ENCODE measurements at places on chromosomes 6 and 20. TPM values are rescaled to one million over a fixed set of nuclear protein-coding genes. Genes with fewer than 3 reads are reported as not detected.

- DNase-seq: no peak
Measured at GRCh38 chr6:121205569-121205968, 128.7 kb downstream of the TBC1D32 start.

HLA-DRB1 gene
- total RNA-seq: 62.1 TPM

DNA sequence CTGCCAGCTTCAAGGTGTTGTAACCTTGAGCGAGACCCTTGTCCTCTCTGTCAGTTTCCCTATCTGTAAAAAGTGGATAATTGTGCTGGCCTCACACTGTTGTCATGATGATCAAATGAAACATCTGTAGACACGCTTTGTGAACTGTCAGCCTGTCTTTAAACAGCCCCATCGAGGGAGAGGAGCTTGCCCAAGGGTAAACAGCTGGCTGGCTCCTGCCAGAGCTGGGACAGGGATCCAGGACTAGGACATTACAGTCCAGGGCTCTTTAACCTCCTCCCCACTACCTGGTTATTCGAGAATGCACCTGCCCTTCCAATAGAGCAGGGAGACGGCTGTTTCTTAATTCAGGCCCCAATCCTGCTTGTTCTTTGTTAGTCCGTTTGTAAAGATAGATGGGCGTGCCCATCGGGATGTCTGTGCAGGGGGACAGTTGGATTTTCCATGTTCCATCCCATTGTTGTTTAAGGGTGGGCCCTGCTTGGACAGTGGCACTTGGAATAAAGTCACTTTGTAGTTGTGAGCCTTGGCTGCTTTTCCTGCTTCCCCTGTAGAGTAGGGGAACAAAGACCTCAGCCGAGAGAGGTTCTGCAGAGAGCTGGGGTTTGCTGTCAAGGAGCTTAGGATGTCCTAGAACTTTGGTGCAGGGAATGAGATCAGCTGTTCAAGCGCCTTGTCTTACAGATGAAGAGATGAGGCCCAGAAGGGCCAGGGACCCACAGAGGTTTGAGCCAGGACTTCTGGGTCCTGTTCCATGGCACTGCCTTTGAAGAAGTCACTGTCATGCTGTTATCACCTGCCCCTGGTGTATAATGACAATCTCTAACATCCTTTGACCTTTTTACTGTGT, 77.9 kb upstream of the MYL9 start:
- DNase-seq: no peak

- DNase-seq: peak; percentile 14
Measured at GRCh38 chr6:3457710-3458602, 1.1 kb upstream of the SLC22A23 start.

- no peak for DNase-seq
Measured at GRCh38 chr6:102068349-102068929, 674.9 kb downstream of the GRIK2 start.

AARS2 gene
- 14.2 TPM for total RNA-seq

- DNase-seq: no peak
Measured at GRCh38 chr6:2433711-2434110, 188.3 kb upstream of the GMDS start.

GRCh38 chr20:37901654-37902503, 1.0 kb upstream of the VSTM2L start:
- DNase-seq: peak; percentile 44

DNA sequence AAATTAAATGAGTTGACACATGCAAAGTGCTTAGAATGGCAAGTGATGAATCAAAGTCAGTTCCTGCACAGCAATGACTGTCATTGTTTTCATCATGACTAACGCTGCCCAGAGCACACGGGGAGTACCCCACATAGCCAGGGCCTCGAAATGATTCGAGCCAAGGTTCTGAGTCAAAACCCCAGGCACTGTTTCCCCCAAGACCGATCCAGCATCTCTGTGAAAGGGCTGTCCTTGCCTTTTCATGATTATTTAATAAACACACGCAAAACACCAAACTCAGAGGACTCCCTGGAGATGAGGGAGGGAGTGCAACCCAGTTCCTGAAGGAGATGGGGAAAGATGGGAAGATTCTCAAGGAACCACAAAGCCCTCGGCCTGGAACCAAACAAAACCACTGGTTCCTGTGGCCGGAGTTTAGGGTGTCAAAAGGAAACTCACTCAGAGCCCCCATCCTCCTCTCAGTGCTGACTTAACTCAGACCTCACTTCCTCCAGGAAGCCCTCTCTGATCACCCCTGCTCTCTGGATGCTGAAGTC, 3.8 kb downstream of the PREX1 start:
- no peak for DNase-seq

DNA sequence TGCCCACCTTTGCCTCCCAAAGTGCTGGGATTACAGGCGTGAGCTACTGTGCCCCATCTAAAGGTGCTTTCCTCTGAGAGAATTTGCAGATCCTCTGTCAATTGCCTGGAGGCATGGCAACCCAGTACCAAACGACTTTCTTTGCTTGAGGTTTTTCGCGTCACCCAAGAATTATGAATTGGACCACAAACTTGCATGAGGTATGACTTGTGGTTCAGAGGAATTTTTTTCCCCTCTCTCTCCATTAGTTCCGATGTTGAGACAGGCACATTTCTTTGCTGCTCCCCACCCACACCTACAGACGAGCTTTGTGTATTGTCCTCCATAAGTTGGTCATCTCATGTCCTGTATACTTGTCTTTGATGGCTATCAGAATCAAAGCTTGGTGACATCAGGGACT, 11.8 kb upstream of the SCAF8 start:
- DNase-seq: no peak

DNA sequence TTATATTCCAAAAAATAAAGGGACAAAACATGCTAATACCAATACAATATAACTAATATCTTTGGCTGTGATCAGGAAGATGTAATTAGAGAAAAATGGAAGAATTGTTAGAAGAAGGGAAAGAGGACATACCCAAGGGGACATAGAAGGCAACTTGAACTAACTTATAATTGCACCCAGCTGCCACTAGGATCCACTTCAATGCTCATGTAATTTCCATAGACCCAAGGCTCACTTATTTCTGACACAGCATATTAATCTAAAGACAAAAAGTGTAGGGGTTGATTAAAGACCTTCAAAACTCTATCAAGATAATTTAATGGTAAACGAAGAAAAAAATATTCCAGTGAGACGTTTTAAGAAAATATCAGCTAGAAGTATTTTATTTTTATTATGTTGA, 396.0 kb upstream of the ADGRB3 start:
- DNase-seq: no peak

DNA sequence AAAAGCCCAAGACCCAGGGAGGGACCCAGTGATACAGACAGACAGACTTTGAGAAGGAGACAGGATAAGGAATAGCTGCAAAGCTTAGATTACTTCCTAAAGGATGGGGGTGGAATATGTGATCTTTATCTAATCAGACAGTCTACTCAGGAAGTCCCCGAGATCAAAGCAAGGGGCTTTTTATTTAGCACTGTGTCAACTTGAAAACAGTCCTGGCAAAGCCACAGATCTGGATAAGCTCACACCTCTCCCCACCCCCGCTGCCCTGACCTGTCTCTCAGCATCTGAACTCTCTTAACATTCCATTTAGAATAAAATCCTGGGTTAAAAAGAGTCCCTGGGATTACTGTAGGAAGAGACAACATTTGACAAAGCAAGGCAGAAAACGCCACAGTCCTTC, 101.5 kb downstream of the ISM1 start:
- DNase-seq: no peak

TMC2 gene
- not detected for total RNA-seq

DNA sequence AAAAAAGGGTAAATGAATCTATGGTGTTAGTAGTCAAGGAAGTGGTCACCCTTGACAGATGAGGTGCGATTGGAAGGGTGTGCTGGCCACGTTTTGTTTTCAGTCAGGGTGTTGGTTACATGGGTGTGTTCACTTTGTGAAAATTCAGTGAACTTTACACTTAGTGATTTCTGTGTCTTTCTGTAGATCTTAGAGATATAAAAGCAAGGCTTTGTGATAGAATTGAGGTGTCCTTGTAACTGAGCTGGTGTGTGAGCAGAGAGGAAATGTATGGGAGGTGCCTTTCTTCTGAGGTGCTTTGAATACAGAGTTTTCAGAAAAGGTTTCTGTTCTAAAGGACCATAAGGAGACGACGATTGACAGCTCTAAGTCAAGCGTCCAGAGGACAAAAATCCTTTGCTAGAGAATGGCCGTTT, 90.5 kb downstream of the SAMD3 start:
- no peak for DNase-seq

GRCh38 chr6:63353286-63353630, 33.5 kb upstream of the LGSN start:
- no peak for DNase-seq

BNIP5 gene
- total RNA-seq: not detected

SAMD3 gene
- 1.1 TPM for total RNA-seq

- DNase-seq: peak; percentile 30
Measured at GRCh38 chr6:149905911-149906371, 8.0 kb upstream of the RAET1E start.

DNA sequence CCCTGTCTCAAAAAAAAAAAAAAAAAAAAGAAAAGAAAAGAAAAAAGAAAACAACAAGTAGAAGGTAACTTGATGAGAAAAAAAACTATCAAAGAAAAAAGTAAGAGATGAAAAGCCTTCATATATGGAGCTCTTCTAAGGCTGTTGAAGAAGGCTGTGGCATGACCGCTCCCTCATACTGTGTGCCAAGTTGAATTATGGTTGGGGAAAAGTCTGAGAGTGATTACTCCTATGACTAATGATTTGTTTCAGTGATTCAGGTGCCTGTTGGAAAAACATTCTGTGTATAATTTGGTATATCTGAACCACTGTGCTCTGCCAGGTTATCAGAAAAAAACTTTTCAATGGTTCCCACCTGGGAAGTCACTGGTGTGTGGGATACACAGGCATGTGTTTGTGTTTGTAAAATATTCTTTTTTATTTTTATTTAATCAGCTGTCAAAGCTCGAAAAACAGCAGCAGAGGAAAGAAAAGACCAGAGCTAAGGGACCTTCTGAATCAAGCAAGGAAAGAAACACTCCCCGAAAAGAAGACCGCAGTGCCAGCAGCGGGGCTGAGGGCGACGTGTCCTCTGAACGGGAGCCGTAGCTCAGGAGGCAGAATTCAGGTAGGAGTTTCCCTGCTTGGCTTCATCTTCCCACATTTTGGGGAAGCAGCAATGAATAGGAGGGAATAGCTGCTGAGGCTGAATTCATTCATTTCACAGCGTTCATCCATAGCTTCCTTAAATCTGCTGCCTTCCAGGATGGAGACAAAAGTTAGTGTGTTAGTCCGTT, 69.7 kb upstream of the SCP2D1 start:
- no peak for DNase-seq

DNA sequence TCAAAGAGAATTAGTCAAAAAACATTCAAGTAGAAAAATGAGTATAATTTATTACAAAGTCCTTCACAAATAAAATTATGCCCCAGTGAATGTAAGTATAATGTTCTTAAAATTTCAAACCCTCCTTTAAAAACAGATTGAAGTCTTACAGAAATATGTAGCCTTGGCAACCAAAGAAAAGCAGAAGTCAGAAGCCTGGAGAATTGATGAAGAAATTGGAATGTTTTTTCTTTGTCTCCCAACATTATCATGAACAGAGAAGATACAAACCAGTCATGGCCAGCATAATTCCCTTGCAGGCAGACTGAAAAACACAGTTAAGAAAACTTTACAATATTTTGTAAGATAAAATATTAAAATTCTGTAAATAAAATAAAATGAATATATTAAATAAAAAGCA, 221.9 kb downstream of the TBC1D32 start:
- no peak for DNase-seq

MEP1A gene
- total RNA-seq: not detected

- no peak for DNase-seq
Measured at GRCh38 chr6:160269023-160269521, 10.5 kb upstream of the SLC22A2 start.

- no peak for DNase-seq
Measured at GRCh38 chr6:73152556-73152955, 72.7 kb downstream of the KHDC1L start.

CD93 gene
- total RNA-seq: 7.2 TPM

CLIC5 gene
- total RNA-seq: 2.9 TPM

HLA-DMB gene
- total RNA-seq: 12.1 TPM

- DNase-seq: no peak
Measured at GRCh38 chr6:108222064-108222463, 38.8 kb downstream of the SNX3 start.

- DNase-seq: no peak
Measured at GRCh38 chr6:53805725-53806124, 10.9 kb downstream of the LRRC1 start.

DNA sequence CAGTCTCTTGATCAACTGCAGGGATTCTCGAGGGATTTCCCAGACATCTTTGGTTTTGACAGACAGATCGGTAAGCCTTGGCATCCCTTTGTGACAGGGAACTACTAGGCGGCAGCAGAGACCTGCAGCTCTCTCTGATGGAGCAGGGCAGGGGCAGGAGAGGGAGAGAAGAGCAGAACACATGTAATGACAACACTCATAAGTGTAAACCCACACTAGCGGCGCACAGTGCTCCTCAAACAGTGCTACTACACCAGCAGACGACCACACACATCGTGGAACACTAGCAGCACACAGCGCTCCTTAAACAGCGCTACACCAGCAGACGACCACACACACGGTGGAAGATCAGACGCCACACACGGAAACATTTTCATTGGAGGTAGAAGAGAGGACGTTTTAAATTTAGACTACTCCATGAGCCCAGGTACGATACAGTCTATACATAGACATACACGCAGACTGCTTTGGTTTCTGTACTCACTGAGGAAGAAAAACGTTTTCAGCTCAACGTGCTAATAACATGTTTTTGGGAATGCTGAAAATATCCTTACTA, 94.5 kb upstream of the TRAF3IP2 start:
- DNase-seq: no peak

DNA sequence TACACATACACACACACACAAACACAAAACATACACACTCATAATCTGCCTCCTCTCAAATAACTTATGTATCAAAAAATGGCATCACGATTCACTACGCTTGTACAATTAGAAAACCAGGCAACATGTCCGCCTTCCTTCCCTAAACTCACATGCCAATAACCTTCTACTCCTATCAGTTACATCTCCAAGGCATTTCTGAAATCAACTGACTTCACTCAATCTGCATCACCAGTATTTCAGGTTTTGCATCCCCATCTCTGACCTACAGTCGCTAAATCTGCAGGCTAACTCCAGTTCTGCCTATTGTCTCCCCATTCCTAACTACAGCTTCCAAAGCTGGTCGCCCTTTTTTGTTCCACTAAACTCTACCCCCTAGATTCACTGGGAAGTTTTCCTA, 217.5 kb downstream of the PTPRK start:
- no peak for DNase-seq

TGM3 gene
- not detected for total RNA-seq

C6orf132 gene
- total RNA-seq: 1.1 TPM

GRCh38 chr6:8069631-8070284, 5.6 kb upstream of the BLOC1S5 start:
- DNase-seq: no peak

- DNase-seq: no peak
Measured at GRCh38 chr6:100464903-100465700, at the start of gene SIM1. TSS of gene SIM1 (minus strand) at chr6:100464921. CDS start at chr6:100463468, 1,453 bp downstream.

- DNase-seq: no peak
Measured at GRCh38 chr6:139638179-139638941, 263.9 kb upstream of the CITED2 start.

GRCh38 chr6:25232479-25232878, 46.7 kb upstream of the CARMIL1 start:
- DNase-seq: no peak

DDX39B gene
- 404 TPM for total RNA-seq

Data from ovary (tissue), 10 donors.